ENCODE measurements at places on chromosomes 7 and 10. TPM values are rescaled to one million over a fixed set of nuclear protein-coding genes. Genes with fewer than 3 reads are reported as not detected.

DNA sequence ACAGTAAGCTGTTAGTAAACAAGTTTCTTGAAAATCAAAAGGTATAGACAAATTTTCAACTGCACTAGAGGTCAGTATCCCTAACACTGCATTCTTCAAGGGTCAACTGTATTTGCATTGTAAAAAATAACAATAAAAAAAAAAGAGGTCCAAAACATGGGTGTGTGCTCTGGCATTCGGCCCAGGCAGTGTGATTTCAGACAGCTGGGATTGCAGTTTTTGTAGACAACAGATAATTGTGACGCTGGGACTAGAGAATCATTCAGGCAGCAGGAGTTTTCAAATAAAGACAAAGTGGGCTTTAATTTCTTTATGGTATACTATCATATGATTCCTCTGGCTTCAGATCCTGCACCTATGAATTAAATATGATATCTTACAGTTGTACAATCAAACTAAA lies 543.2 kb upstream of the SEMA3D start:
- no peak for DNase-seq

GRCh38 chr10:132541129-132541528 lies 3.5 kb downstream of the INPP5A start:
- DNase-seq = no peak

DNA sequence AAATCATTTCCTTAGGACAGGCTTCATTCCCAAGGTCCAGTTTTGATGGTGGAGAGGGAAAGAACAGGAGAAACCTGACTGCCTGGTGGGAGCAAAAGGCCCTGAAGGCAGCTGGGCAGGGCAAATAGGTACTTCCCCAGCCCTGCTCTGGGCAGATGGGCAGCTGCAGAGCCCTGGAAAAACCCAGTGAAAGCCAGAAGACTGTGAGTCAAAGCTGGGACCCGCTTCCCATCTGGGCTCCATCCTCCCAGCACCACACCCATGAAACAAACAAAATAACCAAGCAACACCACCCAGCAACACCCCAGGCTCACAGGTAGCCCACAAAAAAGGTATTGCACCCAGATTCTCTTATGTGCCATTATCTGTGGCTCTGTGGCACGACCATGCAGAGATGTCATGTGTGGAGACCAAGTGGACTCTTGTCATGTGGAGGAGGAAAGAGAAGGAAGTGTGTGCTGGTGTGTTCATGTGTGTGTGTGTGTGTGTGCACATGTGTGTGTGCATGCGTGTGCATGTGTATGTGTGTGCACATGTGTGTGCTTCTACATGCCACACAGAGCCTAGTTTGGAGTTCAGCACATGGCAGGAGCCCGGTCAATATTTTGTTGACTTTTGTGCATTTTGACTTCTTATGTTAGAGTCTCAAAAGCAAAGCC lies 9.8 kb downstream of the CLRN3 start:
- no peak for DNase-seq

DNA sequence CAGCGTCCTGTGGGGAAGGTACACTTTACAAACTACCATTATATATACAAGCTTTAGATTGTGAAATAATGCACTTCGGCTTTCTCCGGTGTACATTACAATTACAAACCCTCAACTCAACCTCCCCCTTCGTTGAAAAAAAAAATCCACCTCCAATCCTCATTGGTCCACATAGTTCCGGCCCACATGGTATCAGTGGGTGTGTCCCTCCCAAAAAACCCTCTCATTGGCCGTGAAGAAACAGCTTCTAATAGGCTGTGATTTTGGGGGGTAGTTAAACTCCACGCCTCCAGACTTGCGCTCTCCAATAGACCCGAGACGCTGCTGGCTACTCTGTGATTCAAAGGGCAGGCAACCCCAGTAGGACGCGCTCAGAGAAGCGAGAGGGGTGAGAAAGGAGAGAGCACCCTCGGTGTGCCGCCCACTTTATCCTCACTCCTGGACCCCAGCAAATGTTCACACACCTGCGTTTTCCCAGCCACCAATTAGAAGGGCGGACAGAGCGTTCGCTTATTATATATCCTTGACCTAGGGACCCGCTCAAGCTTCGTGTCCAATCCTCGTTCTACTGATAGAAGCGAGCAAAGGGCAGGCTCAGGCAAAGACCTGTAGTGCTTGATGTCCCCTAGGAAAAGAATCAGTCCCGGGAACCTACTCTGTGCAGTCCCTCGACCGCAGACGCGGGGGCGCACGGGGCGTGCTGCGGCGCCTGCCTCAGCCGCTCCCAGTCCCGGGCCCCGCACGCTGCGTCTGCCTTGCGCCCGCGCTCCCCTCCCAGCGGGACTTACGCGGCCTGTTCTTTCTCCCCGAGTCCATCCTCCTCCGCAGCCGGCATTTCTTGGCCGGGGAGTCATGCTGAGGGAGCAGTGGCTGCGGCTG lies 991 bp downstream of the PANK1 start:
- peak; percentile 95 for DNase-seq

DNA sequence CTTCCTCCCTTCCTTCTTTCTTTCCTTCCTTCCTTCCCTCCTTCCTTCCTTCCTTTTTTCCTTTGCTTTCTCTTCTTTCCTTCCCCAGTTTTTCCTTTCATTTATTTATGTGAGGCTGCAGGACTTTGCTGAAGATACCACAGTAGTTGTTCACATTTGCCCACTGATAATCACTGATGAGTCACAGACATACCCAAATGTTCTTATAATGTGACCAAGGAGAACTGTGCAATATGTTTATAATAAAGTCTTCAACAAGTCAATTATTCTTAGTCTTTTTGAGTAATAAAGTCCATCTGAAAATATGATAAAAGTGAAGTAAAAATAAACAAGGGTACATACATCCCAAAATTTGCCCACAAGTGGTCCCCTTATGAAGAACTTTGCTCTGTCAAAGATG lies 159.7 kb downstream of the GNAI1 start:
- no peak for DNase-seq

DNA sequence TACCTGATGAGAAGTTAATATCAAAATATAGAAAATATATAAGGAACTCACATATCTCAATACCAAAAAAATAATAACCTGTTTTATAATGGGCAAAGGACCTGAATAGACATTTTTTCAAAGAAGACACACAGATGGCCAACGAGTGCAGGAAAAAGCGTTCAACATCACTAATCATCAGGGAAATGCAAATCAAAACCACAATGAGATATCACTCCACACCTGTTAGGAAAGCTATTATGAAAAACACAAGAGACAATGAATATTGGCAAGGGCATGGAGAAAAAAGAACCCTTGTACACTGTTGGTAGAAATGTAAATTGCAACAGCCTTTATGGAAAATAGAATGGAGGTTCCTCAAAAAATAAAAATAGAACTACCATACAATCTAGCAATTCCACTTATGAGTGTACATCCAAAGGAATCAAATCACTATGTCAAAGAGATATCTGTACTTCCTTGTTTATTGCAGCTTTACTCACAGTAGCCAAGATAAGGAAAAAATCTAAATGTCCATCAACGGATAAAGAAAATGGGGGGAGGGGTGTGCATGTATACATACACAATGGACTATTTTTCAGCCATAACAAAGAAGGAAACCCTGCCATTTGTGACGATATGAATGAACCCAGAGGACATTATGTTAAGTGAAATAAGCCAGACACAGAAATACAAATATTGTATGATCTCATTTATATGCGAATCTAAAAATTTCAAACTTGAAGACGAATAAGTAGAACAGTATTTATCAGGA lies 3.6 kb upstream of the ALOX5 start:
- no peak for DNase-seq

KIAA1549 gene
- 4.1 TPM for total RNA-seq

NPC1L1 gene
- not detected for total RNA-seq

SFMBT2 gene
- total RNA-seq = 0.20 TPM

GPR22 gene
- total RNA-seq = not detected

IKZF1 gene
- not detected for total RNA-seq
